ENCODE measurements at places on chromosomes 5 and 9.

DNA sequence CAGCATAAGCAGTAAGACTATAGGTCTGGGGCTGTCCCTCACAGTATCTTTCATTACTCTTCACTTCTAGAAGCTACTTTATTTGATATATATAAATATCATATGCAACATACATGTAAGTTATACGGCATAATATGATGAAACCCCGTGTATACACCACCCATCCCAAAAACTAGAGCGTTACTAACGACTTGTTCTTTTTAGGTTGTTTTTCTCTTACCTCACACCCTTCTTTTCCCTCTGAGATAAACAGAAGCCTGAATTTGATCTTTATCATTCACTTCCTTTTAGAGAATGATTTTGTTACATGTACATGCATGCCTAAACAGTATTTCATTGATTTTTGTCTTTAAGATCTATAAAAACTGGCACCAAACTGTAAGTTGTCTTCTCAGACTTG lies 3.7 kb downstream of the TRMO start:
- DNase-seq = no peak

- DNase-seq = no peak
Measured at GRCh38 chr5:31530541-31531265, 1.2 kb downstream of the DROSHA start.

DNA sequence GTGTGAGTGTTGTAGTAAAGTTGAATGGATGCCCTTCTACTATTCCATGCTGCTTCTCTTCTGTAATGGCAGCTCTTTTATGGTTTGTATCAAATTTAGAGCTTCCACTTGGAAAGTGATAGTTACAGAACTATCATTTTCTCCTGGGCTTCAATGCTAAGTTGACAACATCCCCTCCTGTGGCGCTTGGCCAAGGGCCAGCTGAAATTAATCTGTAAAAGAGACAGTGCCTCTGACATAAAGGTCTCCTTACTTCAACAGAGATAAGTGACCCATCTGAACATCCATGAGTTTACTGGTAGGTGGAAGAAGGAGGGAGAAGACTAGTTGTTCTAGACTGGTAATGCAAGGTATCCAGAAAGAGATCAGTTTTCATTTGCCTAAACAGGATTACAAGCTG lies 39.7 kb downstream of the CHSY3 start:
- no peak for DNase-seq

- DNase-seq = peak; percentile 12
Measured at GRCh38 chr9:117744856-117745389, 40.7 kb downstream of the TLR4 start.

GRCh38 chr5:118832974-118833373 lies 155.4 kb downstream of the DTWD2 start:
- no peak for DNase-seq

DNA sequence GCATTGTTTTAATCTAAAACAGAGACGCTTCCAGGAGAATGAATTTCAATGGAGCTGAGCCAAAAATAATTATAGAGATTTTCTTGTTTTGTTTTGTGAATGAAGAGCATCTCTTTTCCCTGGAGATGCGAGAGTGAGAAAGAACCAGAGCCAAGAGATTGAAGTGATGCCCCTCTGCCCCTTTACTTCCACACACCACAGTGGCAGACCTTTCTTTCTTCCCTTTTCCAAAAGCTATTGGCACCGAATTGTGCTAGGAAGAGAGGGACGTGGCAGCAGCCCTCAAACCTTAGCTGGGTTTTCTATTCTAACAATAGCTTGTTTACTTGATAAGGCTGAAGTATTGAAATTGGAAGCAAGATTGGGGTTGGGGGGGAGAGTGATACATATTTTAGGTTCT lies 133.0 kb upstream of the TMEM161B start:
- no peak for DNase-seq

DNA sequence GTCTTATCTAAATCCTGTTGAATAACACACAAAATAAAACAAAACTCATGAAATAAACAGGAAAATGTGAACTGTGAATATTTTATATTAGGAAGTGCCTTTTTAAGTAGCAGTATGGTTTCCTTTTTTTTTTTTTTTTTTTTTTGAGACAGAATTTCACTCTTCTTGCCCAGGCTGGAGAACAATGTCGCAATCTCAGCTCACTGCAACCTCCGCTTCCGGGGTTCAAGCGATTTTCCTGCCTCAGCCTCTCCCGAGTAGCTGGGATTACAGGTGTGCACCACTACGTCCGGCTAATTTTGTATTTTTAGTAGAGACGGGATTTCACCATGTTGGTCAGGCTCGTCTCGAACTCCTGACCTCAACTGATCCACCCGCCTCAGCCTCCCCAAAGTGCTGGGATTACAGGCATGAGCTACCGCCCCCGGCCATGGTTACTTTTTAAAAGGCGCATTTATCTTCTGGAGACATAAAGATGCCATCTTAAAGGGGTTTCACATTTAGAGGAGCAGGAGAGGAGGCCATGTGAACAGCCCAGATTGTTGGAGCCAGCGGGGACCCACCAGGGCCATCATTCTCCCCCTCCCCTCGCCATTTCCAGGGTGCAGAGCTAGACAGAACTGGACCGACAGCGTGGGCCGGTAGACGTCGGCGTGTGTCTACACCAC lies 64.1 kb downstream of the ROR2 start:
- DNase-seq = no peak

DNA sequence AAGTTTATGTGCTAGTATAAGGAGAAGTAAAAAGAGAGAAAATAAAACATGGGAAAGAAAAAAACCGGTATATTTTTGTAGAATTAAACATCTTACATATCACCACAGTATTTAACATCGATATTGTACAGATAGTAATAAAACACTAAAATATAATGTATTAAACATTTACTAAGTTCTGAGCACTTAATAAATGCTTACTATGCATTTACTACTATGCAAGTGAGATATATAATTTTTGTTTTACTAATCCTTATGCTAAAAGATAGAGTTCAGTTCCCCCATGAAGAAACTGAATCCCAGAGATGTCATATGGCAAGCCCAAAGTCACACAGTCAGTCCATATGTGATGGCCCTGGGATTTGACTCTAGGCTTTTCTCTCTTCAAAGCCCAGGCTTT lies 51.1 kb downstream of the SH3TC2 start:
- no peak for DNase-seq

DNA sequence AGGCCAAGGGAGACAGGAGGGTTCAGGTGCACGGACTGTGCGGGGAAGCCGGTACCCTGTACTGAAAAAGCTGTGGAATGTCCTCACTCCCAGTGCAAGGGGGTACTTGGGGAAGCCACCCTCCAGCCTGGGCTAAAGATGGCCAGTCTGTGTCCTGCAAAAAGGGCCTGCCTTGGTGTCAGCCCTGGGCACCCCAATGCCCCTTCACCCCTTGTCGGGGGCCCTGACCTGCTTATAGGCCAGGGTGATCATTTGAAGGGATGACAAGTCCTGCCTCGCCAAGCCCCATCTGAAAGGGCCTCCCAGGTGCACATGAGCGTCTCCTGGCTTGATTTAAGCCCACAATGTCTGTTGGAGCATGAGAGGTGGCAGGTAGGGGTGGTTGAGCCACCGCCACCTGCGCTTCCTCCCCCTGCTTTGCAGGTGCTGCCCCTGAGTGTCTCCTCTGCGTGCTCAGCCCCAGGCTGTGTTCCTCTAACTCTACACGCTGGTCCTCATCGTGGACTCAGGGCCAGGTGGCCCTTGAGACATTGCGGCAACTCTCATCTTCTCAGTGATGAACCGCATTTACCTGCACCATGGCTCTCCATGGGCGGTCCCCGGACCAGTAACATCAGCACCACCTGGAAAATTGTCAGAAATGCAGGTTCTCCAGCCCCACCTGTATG lies 97.0 kb downstream of the ANKRD33B start:
- no peak for DNase-seq

Measured in COLO829 (cell line).